ENCODE measurements at places on chromosomes 11 and 22.

GRCh38 chr11:28819741-28820140 is 711.6 kb downstream of the METTL15 start:
- no peak for DNase-seq

- DNase-seq: no peak
Measured at GRCh38 chr22:47190276-47190956, 428.0 kb downstream of the TBC1D22A start.

DNA sequence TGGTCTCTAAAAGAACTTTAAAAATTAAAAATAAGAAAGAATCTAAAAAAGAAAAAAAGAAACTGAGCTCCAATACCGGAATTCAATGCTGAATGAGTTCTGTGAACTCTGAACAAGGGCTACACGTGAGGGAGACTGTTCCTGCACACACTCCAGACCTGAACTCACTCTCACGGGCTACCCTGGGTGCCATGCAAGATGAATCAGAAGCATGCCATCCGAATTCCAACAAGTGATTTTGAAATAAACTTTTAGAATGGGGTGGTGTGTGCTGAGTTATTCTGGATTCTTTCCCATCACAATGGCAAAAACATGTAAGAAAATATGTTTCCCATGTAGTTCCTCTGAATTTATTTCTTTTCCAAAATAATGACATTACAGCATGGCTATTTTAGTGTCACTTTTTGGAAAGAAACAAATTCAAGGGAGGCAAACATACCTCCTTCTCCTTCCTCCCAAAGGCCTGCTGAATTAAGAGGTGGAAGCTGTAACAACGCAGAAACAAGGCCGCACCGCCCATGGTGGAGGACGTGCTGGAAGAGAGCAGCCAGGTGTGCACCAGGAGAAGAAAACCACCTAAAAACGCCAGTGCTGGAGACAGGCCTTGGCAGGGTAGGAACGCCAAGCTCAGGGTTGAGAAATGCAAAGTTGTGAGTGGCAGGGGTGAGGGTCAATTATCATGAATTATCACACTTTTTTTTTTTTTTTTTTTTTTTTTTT is 63.2 kb upstream of the ARFGAP3 start:
- DNase-seq: no peak

DNA sequence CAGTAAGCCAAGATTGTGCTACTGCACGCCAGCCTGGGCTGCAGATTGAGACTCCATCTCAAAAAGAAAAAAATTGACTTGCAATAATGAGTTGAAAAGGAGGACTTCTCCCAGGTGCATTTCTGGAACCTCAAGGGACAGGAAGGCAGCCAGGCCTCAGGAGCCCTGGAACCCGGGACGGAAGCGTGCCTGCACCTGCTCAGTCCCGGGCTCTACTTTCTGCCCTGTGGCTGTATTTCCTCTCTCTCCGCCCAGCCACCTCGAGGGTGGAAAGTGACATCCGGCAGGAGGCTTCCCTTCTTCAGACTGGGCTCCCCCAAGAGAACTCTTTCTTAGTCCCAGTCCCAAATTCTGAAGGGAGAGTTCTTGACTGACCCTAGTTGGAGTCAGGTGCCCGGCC is 20.2 kb upstream of the GAL start:
- DNase-seq: no peak

DNA sequence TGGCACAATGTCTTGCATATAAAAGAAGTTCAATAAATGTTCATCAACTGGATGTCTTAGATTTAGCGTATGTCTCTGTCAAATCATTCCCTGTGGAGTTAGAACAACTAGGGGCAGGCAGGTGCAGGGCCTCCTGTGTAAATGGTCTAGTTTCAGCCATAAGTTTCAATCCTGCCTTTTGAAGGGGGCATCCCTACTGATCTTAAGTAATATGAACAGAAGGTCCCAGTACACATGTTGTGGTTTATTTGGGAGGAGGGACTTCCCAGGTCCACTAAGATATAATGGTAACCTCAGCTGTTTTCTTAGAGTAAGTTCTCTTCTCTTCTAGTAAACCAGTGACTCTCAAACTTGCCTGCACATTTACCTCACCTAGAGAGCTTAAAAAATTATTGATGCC is 19.8 kb downstream of the TTC12 start:
- no peak for DNase-seq

- no peak for DNase-seq
Measured at GRCh38 chr11:112221274-112221835, 4.9 kb upstream of the PTS start.

DNA sequence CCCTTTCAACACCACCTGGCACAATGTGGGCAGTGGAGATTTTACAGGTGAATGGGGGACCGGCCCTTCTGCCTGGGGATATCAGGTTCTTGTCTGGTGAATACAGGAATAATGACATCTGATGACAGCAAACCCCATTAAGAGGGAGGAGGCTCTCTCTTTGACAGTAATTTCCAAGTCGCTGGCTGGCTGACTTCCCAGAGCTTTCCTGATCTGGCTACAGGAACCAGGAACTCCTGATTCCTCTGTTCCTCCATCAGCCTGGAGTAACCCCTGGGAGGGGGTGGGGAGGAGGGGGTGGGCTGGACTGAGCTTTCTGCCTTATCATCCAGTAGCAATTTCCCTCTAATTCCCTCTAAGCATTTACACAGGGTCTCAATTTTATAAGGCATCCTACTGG is 3.7 kb upstream of the MIEF1 start:
- DNase-seq: peak; percentile 41

DNA sequence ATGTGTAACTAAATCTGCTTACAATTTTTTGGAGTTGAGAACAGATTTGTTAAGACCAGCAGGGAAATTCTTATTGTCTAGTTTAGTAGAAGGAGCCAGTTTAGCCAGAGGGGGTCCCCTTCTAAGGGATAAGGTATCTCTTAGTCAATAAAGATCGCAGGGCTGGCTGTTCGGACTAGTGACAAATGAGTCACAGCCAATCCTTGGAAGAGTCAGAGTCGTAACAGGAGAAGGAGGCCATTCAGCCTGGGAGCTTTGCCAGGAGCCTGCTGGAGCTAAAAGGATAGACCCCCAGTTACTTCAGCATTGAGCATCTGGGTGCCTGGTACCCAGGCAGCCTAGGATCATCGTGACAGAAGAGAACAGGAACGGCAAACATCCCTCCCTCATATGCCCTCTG is 191.6 kb upstream of the ARHGAP20 start:
- peak; percentile 89 for DNase-seq

DNA sequence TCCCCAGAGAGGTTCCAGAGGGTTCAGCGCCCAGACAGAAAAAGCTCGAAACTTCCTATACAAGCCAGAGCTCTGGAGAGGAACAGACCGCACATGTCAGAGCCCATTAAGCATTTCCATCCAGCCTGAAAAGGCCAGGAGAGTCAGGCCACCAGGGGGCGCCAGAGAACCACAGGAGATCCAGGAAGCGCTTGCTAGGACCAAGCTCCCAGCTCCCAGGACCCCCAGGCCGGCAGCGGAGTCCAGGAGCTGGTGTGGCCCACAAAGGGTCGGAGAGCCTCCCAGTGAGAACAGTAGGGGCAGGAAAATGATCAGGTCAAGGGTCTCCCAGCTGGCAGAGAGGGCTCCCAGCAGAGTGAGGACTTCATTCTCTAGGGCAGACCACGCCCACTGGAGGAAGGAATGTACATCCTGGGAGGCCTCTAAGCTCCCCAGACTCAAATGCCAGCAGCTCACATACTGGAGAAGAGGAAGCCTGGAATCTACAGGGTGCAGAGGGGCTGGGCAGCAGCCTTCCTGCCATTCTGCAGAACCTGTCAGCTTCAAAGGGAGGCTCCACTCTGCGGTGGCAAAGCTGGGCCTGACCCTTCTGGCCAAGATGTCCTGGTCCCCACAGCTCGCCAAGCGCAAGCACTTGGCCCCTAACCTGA is 2.1 kb upstream of the MEI1 start:
- peak; percentile 57 for DNase-seq

DNA sequence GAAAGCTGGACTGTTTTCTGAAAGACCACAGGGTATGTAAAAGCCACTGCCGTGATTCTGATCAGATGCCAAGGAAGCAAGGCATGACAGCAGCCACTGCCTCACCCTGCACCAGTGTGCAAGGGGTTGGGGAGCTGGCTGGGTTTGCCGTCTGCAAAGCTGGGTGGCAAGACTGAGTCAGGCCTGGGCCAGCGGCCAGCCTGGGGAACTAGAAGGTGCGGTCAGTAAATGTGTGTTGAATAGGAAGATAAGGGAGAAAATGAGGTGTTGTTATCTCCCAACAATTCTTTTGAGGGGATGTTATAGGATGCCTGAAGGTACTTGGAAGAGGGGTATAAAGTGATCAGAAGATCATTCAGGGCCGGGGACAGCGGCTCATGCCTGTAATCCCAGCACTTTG is 8.0 kb downstream of the VSTM5 start:
- DNase-seq: no peak

- DNase-seq: no peak
Measured at GRCh38 chr11:57982776-57983175, 40.9 kb upstream of the OR9Q1 start.

- no peak for DNase-seq
Measured at GRCh38 chr11:65866509-65867283, 5.9 kb downstream of the EFEMP2 start.

GRCh38 chr11:7072401-7073028 is 16.3 kb upstream of the RBMXL2 start:
- no peak for DNase-seq

DNA sequence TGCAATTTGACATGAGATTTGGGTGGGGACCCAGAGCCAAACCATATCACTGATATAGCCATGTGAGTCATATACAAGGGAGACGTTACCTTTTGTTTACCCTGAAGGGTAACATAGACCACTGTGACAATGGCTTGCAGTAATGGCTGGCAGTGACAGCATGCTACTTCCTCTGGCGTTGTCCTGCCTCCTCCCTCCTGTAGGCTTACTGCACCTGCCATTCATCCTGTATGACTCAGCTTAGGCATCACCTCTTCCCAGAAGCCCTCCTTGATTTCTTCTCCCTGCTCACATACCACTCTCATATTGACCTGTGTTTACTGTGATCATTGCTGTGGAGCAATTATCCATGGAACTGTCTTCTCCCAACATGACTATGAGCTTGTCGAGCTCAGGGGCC is 12.0 kb upstream of the PVALB start:
- DNase-seq: no peak

DNA sequence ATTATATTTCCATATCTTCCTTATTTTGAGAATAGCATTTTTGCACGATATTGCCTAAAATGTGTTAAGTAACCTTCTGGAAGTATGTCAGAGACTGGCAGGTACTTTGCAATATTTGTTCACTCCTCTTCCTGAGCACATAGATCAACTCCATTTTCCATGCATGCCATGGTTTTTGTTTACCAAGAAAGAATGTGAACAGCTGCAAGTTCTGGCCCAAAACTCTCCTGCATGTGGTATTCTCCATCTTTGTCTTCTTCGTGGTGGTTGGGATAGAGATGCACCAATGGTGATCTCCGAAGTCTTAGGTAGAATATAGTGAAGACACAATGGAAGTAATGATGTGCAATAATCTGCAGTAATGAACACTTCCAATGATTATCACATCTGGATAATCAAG is 2241.0 kb upstream of the RAG2 start:
- DNase-seq: no peak

DNA sequence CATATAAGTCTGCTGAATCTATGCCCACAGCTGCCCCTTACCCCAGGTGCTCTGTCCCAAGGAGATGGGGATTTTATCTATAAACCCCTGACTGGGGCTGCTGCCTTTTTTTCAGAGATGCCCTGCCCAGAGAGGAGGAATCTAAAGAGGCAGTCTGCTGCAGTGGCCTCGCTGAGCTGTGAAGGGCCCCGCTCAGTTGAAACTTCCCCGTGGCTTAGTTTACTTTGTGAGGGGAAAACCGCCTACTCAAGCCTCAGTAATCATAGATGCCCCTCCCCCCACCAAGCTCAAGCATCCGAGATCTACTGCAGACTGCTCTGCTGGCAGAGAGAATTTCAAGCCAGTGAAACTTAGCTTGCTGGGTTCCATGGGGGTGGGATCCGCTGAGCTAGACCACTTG is 7.4 kb upstream of the SCGB1D4 start:
- DNase-seq: no peak

GRCh38 chr11:34634694-34635062 is 13.8 kb downstream of the EHF start:
- DNase-seq: no peak

DNA sequence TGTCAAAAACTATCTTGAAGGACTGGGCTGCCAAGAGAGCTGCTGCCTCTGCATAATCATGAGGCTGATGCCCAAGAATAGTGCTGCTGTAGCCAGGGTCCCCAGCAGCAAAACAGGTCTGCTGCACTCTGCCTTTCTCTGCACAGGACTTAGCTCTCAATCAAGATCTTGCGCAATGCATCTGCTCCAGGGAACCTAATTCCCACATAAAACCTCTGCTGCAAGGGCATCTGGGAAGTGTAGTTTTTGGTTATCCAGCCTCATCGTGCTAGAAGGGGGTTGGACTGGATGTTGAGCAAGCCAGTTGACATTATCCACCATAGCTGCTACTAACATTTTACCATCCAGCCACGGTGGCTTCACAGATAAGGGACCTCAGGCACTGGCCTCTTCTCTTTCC is 192.7 kb downstream of the C11orf91 start:
- no peak for DNase-seq

DNA sequence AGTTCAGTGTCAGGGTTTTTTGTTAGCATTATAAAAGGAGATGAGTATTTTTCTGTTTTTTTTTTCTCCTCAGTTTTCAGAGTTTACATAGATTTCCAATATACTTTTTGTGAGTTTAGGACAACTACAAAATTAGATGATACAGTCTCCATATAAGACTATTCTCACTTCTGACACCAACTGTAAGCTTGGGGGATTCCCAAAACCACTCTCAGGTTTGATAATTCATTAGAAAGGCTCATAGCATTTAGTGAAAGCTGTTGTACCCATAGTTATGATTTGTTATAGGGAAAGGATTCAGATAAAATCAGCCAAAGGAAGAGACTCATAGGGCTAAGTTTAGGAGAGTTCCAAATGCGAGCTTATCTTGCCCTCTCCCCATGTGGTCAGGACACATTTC is 24.1 kb downstream of the CUL5 start:
- no peak for DNase-seq

GRCh38 chr11:62909107-62909894 is 11.9 kb downstream of the CHRM1 start:
- DNase-seq: peak; percentile 20

GRCh38 chr22:30934053-30934452 is 34.5 kb downstream of the MORC2 start:
- no peak for DNase-seq

GRCh38 chr11:33280411-33280810 is 23.2 kb downstream of the HIPK3 start:
- DNase-seq: no peak

DNA sequence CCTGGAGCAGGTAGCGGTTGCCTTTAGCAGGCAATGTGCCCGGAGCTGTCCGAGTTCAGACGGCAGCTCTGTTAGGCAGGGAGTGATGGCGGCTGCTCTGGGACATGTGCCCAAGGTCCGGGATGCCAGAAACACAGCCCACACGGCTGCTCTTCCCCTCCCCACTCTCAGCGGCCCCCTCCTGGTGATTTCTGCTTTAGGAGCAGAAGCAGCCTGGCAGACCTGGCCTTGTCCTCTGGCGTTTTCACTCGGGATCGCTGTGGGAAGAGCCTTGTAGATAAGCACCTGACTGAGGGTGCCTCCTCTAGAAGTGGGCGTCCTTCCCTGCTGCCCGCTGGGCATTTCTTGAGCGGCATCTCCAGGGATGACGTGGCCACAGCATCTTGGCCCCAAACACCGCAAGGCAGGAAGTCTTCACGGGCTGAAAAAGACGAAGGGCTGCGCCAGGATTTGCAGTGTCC is 392.2 kb downstream of the TBC1D22A start:
- no peak for DNase-seq

GRCh38 chr11:19284881-19285280 is 44.1 kb upstream of the E2F8 start:
- no peak for DNase-seq

- no peak for DNase-seq
Measured at GRCh38 chr11:22753416-22753815, 76.2 kb downstream of the SVIP start.

GRCh38 chr11:28584992-28585391 is 476.8 kb downstream of the METTL15 start:
- no peak for DNase-seq
